ENCODE measurements at places on chromosomes 6 and 20. TPM values are rescaled to one million over a fixed set of nuclear protein-coding genes. Genes with fewer than 3 reads are reported as not detected.

The PRDM13 gene
- total RNA-seq: not detected

The TDRD6 gene
- total RNA-seq: not detected

The SLC52A3 gene
- 0.57 TPM for total RNA-seq

The ERVFRD-1 gene
- not detected for total RNA-seq

The SGK2 gene
- total RNA-seq: not detected

DNA sequence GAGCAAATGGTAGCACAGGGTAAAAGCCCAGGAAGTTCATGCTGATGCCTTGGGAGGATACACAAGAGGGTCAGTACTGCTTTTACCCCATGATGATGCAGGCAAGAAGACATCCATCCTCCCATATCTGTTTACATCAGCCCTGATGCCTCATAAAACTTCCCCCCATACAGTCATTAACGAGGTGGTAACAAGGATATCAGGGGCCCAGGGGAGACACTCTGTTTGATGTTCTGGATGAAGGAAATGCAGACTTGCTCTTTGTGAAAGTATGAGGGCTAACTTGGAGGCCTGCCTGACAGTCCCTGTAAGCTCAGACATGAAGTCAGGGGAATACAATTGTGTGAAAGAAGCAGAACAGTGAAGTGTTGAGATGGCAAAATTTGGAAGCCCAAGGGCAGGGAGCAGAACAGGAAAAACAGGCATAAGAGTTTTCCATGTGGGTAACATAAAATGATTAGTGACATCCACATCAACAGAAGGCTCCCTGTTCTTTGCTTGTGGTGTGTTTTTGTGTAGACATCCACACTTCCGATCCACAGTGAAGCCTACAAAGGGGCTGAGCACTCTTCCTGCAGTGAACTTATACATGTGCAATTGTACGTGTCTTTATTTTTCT lies 813.4 kb downstream of the MAFB start:
- peak; percentile 36 for DNase-seq

DNA sequence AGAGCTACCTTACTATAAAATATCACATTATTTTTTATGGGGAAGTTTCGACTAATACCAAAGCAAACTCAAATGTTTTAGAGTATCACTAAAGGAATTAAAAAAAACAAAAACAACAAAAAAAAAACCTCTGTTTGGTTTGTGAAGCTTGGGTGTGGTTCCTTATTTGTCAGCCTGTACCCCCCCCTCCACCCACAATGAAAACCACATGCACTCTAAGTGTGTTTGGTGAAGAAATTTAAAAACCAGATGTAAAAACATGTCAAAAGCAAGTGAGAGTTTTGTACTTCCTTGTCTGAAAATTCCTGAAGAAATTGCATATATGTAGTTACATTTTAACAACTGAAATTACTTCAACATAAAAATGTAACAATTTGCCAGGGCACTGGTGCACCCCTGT lies 3.1 kb downstream of the STK38 start:
- DNase-seq: peak; percentile 18

All from M059J (cell line).